Breast epithelium (tissue), 4 donors: ENCODE measurements at places on chromosomes 1 and 21. TPM values are rescaled to one million over a fixed set of nuclear protein-coding genes. Genes with fewer than 3 reads are reported as not detected.

DNA sequence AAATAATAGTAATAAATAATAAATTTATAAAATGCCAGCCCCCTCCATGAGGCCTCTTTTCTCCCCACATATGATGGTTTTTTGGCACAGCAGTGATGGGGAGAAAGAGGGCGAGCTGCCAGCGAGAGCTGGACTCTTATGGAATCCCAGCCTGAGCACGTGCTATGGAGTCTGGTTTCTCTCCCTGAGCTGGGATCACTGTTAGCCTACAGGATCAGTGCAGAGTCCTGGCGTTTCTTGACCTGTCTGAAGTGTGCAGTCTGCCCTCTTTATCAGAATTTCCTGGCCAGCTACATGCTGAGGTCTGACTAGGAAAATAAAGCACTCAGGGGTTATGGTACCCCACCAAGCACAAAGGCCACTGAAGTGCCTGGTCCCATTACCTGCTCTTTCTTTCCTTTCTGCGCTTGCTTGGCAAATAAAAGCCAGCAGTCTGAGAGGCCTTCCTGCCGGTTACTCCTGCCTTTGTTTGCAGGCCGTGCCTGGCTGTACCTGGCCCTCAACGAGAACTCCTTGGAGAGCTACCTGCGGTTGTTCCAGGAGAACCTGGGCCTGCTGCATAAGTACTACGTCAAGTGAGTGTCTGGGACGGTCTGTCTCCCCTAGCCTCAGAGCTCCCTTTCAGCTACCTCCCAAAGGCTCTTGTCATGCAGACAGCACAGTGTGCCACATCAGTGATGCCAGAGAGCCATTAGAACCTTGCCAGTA lies 18.5 kb upstream of the SLC25A34 start:
- peaks cover 6% of the 10 kb centered on the region for H3K36me3 ChIP-seq
- no peak overlapping the region for H3K4me3 ChIP-seq
- no peak for DNase-seq
- H3K27ac ChIP-seq: no peak overlapping the region

DNA sequence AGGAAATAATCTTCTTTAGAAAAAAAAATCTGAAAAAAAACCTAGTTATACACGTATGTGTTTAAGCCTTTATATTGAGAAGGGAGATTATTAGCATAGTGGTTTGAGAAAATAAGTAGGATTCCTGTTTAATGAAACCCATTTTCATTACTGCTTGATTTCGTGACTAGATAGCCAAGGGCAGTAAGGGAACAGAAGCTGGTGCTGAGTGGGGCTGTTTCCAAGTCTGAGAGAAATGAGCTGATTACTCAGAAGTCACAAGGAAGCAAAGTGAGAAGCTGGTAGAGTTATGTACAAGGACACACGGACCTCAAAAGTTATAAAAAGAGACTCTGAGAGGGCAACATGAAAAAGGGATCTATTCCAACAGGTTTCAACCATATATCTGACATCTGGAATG lies 256.5 kb downstream of the TTLL7 start:
- H3K36me3 ChIP-seq: no peaks in the 10 kb centered on the region
- DNase-seq: no peak
- no peaks in the 10 kb centered on the region for H3K27me3 ChIP-seq
- H3K4me3 ChIP-seq: no peak overlapping the region

GRCh38 chr1:240527086-240527485 lies 84.9 kb downstream of the GREM2 start:
- no peak for DNase-seq
- H3K4me1 ChIP-seq: no peaks in the 10 kb centered on the region
- no peaks in the 10 kb centered on the region for H3K36me3 ChIP-seq
- H3K27ac ChIP-seq: no peak overlapping the region

GRCh38 chr1:172180501-172181285 lies 239.8 kb upstream of the C1orf105 start:
- no peaks in the 10 kb centered on the region for H3K36me3 ChIP-seq
- peak overlapping the region; percentile 35 for H3K4me3 ChIP-seq
- no peaks in the 10 kb centered on the region for H3K27me3 ChIP-seq

DNA sequence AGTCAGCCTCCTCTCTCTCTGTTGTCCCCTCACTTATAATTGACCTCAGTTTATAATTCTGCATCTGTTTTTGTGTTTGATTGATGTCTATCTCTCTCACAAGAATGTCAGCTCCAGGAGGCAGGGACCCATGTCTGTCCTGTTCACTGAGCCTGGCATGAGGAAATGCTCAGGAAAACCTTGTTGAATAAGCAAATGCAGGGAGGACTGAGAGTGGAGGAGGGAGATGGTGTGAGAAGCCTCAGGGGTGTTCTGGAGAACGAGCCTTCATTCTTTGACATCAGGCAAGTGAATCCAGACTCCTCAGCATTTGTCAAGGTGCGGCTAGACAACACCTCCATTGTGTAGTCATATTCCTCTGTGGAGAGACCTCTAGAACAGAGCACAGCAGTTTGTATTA lies 45.5 kb downstream of the MAN1C1 start:
- no peaks in the 10 kb centered on the region for H3K4me1 ChIP-seq
- DNase-seq: no peak
- H3K4me3 ChIP-seq: no peak overlapping the region
- no peak overlapping the region for H3K27ac ChIP-seq
- H3K27me3 ChIP-seq: no peaks in the 10 kb centered on the region

FAM78B gene
- 0.98 TPM for total RNA-seq

DNA sequence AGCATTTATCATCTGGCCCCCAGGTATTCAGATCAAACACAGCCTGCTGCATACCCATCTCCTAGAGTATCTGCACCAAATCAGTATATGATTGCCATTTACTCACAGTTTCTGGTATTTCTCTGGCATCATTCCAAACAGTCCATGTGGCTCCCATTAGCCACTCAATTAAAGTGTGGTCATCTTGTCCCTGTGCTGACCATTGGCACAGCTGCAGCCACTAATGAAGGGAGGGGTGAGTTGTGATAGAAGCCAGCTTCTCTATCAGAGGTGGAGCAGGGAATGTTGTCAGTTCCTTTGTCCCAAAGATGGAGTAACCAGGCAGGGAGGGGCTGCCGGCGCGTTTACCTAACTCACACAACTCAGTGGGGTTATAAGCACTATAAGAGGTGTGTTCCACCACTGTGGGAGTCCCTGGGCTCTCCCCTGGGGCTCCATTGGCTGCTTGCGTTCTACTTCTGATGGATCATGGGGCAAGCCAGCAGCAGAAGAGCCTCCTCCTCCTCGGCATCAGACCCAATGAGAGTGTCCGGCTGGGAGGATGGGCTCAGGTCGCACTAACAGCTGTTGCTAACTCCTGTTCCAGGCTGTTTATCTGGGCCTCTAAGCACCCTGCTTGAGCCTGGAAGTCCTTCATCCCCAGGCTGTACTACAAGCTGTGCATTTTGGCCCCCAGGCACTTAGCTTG lies 108.6 kb downstream of the GDAP2 start:
- no peaks in the 10 kb centered on the region for H3K27me3 ChIP-seq
- no peak overlapping the region for H3K4me3 ChIP-seq
- H3K36me3 ChIP-seq: no peaks in the 10 kb centered on the region
- no peak for DNase-seq
- no peak overlapping the region for H3K27ac ChIP-seq

- no peaks in the 10 kb centered on the region for H3K36me3 ChIP-seq
- no peaks in the 10 kb centered on the region for H3K27me3 ChIP-seq
- no peak overlapping the region for H3K27ac ChIP-seq
- no peaks in the 10 kb centered on the region for H3K4me1 ChIP-seq
- no peak for DNase-seq
- H3K4me3 ChIP-seq: no peak overlapping the region
These were observed 88.5 kb downstream of the SETD4 start for GRCh38 chr21:35971824-35972223.

DNA sequence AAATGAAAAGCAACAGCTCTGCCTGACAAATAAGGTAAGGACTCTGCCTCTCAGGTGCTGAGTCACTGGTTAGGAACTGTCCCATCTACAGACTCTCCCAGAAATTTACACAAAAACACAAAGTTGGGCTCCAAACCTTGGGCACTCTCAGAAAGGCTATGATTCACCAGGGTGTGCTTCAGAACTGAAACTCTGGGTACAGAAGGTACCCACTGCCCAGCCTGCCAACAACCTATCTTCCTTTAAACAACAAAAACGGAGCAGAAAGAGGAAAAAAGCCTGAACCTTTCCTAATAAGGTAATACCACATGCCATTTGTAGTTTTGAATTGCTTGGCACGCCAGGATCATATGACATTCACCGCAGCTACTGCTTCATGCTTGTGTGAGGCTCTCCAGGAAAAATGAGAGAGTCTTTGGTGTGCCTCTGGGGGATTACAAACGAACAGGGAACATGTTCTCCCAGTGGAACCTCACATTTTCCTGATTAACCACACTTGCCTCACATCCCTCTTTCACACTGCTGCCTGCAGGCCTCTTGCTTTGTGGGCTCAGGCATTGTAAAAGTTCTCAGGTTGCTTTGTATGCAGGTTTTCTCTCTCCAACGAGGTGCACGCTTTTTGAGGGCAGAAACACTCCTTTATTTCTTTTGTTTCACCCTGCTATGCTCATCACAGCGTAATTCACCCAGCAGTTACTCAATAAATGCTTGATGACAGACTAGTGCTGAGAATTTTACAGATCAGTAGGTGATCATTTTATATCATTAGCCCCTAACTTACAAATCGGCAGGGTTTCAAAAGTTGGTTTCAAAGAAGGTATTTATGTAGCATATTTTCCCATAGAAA lies 65.1 kb downstream of the GADD45A start:
- H3K27ac ChIP-seq: peak overlapping the region; percentile 88
- peak overlapping the region; percentile 45 for H3K4me3 ChIP-seq
- H3K36me3 ChIP-seq: no peaks in the 10 kb centered on the region
- H3K4me1 ChIP-seq: peaks cover 43% of the 10 kb centered on the region
- H3K27me3 ChIP-seq: no peaks in the 10 kb centered on the region

- DNase-seq: no peak
- no peaks in the 10 kb centered on the region for H3K4me1 ChIP-seq
- no peaks in the 10 kb centered on the region for H3K27me3 ChIP-seq
These were observed 95.7 kb downstream of the FASLG start for GRCh38 chr1:172754609-172755008.

TNFRSF18 gene
- 5.9 TPM for total RNA-seq

- no peaks in the 10 kb centered on the region for H3K27me3 ChIP-seq
- no peak for DNase-seq
- H3K36me3 ChIP-seq: no peaks in the 10 kb centered on the region
- no peaks in the 10 kb centered on the region for H3K4me1 ChIP-seq
- no peak overlapping the region for H3K4me3 ChIP-seq
These were observed 55.1 kb downstream of the CD58 start for GRCh38 chr1:116515702-116516101.

S100A7 gene
- total RNA-seq: not detected

DNA sequence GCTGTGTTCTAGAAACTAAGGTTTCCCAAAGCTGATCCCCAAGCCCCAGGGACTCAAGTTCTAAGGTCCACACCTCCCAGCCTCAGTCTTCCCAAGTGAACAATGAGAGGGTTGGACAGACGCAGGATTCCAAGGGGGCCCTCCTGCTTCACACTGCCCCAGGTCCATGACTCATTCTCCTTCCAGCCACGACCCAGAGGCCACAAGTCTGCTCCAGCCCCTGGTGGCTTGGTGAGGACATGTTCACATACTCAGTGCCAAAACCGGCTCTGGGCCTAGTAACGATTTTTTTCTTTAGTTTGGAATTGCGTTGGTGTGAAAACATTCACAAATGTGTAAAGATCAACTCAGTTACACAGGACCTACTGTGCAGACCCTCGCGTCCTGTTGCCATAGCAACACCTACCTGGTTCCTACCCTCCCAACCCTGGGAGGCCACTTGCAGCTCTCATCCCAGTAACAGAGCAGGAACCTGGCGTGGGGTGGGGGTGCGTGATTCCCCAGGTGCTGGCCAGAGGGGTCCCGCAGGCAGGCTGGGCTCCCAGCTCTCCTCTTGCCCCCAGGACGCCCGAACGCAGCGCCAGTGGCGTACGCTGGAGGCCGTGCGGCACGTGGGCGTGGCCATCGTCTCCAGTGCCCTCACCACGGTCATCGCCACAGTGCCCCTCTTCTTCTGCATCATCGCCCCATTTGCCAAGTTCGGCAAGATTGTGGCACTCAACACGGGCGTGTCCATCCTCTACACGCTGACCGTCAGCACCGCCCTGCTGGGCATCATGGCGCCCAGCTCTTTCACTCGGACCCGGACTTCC lies 57.0 kb downstream of the DISP3 start:
- H3K27me3 ChIP-seq: no peaks in the 10 kb centered on the region
- H3K4me3 ChIP-seq: no peak overlapping the region
- no peaks in the 10 kb centered on the region for H3K4me1 ChIP-seq
- no peak for DNase-seq

- no peak overlapping the region for H3K27ac ChIP-seq
- H3K4me1 ChIP-seq: no peaks in the 10 kb centered on the region
- no peaks in the 10 kb centered on the region for H3K36me3 ChIP-seq
- H3K4me3 ChIP-seq: no peak overlapping the region
- H3K27me3 ChIP-seq: no peaks in the 10 kb centered on the region
These were observed 156.7 kb downstream of the NR5A2 start for GRCh38 chr1:200184196-200184595.

- no peaks in the 10 kb centered on the region for H3K4me1 ChIP-seq
- no peaks in the 10 kb centered on the region for H3K36me3 ChIP-seq
- H3K27ac ChIP-seq: no peak overlapping the region
- no peak overlapping the region for H3K4me3 ChIP-seq
- DNase-seq: no peak
These were observed 72.9 kb downstream of the RPS6KA1 start for GRCh38 chr1:26602378-26602959.

IL23R gene
- not detected for total RNA-seq

AQP10 gene
- 0.44 TPM for total RNA-seq

DNA sequence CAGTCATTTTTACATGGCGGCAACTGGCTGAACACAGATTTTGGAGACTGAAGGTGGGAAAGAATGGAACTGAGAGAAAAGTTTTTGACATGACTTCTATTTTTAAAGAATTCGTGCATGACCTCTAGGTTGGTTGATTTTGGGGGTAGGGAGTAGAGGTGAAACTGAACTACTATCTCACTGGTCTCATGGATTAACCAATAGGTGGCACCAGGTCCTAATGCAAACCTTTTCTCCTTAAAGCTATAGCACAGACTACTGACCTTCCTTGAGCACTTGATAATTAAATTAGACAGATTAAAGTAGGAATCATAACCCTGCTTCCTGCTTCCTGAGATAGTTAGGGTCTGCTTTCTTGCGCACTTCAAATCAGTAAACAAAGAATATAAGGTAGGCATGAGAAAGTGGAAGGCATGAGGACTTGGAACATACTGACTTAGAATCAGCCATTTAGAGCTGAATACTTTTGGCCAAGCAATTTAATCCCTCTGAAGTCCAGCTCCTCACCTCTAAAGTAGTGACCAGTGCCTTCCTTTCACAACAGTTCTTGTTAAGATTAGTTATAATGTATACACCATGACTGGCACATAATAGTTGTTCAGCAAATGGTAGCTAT lies 206.0 kb downstream of the CENPF start:
- no peaks in the 10 kb centered on the region for H3K27me3 ChIP-seq
- H3K4me1 ChIP-seq: no peaks in the 10 kb centered on the region
- no peaks in the 10 kb centered on the region for H3K36me3 ChIP-seq
- DNase-seq: no peak
- H3K27ac ChIP-seq: no peak overlapping the region
- H3K4me3 ChIP-seq: no peak overlapping the region

MNDA gene
- total RNA-seq: 6.9 TPM

- H3K36me3 ChIP-seq: no peaks in the 10 kb centered on the region
- no peaks in the 10 kb centered on the region for H3K27me3 ChIP-seq
- DNase-seq: peak; percentile 50
- H3K4me1 ChIP-seq: no peaks in the 10 kb centered on the region
- no peak overlapping the region for H3K4me3 ChIP-seq
- no peak overlapping the region for H3K27ac ChIP-seq
These were observed 49.8 kb upstream of the RIPK4 start for GRCh38 chr21:41816583-41817165.

- peaks cover 9% of the 10 kb centered on the region for H3K4me1 ChIP-seq
- no peak overlapping the region for H3K4me3 ChIP-seq
- no peaks in the 10 kb centered on the region for H3K36me3 ChIP-seq
- H3K27me3 ChIP-seq: no peaks in the 10 kb centered on the region
- peak overlapping the region; percentile 90 for H3K27ac ChIP-seq
These were observed 390 bp upstream of the S100A9 start for GRCh38 chr1:153357076-153357852.
